Thymus (tissue), 14 donors: ENCODE measurements at places on chromosomes 4 and X. TPM values are rescaled to one million over a fixed set of nuclear protein-coding genes. Genes with fewer than 3 reads are reported as not detected.

Gene SPANXA2
- 0.09 TPM for total RNA-seq

DNA sequence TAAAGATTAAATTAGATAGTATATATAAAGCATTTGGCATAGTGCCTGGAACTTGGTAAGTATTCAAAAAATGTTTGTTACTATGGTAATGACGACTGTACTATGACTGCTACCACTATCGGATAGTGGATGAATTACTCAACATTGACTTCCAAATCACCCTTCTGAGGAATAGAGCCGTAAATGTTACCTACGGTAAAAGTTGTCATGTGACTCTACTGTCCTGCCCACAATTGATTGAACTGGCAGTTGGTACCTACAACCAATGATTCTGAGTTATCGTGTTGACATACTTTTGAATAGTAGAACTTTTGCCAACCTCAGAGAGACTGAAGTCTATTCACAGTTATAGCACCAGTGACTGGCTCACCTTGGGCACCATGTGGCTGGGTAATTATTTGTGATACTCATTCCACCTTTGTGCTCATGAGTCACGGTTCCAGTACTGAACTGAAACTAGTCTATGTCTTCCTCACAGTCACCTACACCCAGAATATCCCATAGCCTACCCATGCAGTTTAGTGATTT, 185.5 kb upstream of the PITX2 start:
- H3K27ac ChIP-seq: no peak overlapping the region
- no peak for DNase-seq
- no peak overlapping the region for H3K4me3 ChIP-seq
- H3K27me3 ChIP-seq: no peaks in the 10 kb centered on the region

DNA sequence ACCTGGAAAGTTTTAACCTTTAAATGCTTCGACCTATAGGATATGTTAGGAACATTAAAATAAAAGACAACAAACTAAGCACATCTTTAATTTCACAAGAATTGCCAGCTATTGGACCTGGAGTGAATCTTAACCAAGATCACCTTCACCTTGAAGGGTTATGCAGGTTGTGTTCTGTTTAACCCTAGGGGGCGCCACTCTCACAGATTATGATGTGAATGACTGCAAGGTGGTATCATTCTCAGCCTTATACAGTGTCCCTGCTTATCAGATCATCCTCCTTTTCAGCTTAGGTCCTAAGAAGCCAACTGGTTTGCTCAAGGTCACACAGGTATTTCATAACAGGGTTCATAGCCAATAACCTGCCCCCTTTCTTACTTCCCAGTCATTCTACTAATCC, 23.5 kb downstream of the INTS6L start:
- H3K4me1 ChIP-seq: no peaks in the 10 kb centered on the region
- DNase-seq: no peak
- no peaks in the 10 kb centered on the region for H3K27me3 ChIP-seq
- peak overlapping the region; percentile 27 for H3K27ac ChIP-seq
- no peaks in the 10 kb centered on the region for H3K36me3 ChIP-seq
- no peak overlapping the region for H3K4me3 ChIP-seq

- no peaks in the 10 kb centered on the region for H3K27me3 ChIP-seq
- no peak overlapping the region for H3K27ac ChIP-seq
- H3K4me3 ChIP-seq: no peak overlapping the region
- H3K4me1 ChIP-seq: no peaks in the 10 kb centered on the region
- H3K36me3 ChIP-seq: no peaks in the 10 kb centered on the region
- no peak for DNase-seq
Observed at GRCh38 chr4:175927121-175927520, 115.1 kb upstream of the GPM6A start.

DNA sequence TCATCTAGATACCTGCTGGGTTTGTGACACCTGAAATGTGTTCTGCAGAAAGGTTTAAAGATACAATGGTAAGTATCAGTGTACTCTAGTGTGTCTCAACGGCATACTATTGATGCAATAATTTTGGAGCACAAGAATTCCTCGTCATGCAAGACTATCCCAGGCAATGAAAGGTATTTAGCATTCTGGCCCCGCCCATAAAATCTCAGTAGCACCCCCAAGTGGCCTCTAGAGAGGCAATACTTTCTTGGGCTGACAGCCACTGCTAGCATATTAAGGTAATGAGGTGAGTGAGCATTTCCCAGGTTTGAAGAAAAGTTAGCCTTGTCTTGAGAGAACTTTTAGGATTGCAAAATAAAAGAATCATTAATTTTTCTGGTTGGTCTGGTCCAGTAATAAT, 24.0 kb downstream of the TAB3 start:
- no peaks in the 10 kb centered on the region for H3K27me3 ChIP-seq
- H3K4me1 ChIP-seq: no peaks in the 10 kb centered on the region
- no peak overlapping the region for H3K4me3 ChIP-seq

- H3K27me3 ChIP-seq: no peaks in the 10 kb centered on the region
- DNase-seq: no peak
- H3K27ac ChIP-seq: no peak overlapping the region
- no peak overlapping the region for H3K4me3 ChIP-seq
- no peaks in the 10 kb centered on the region for H3K4me1 ChIP-seq
- no peaks in the 10 kb centered on the region for H3K36me3 ChIP-seq
Observed at GRCh38 chrX:68754406-68754805, 74.4 kb upstream of the EFNB1 start.

Gene FAM149A
- total RNA-seq: 3.8 TPM

Gene ASB11
- 0.05 TPM for total RNA-seq

DNA sequence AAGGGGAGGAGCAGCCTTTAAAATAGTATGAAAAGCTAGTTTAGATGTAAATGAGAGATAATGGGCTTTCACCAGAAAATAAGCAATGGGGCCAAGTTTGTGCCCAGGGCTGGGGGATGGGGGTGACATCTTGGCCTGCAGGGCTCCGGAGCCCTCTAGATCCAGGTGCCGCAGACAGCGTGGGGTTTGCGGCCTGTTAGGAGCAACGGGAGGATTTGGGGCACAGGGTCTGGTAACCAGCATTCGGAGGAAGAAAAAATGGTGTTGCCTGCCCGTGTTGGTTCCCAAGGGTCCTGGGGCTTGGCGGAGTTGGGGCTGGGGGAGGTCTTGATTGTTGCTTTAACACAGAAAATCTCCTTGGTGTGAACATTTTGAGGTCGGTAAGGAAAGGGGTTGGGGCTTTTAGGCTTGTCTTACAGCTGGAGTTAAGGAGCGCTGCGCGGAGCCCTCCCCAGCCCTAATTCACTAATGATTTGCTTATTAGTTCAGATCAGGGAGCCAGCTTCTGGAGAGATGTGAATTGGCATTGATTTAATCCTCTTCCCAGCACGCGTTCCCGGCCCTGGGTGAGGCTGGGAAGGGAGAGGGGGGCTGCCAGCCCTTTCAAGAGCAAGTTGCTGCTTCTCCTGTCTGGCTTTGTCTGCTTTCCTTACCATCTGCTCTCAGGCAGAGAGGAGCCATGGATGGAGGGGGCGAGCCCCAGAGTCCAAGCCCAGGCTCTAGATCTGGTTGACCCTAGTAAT, 443.4 kb downstream of the BCOR start:
- H3K27me3 ChIP-seq: no peaks in the 10 kb centered on the region
- no peak for DNase-seq
- no peak overlapping the region for H3K4me3 ChIP-seq
- H3K4me1 ChIP-seq: peaks cover 4% of the 10 kb centered on the region
- H3K36me3 ChIP-seq: no peaks in the 10 kb centered on the region

Gene BEX1
- 2.3 TPM for total RNA-seq

DNA sequence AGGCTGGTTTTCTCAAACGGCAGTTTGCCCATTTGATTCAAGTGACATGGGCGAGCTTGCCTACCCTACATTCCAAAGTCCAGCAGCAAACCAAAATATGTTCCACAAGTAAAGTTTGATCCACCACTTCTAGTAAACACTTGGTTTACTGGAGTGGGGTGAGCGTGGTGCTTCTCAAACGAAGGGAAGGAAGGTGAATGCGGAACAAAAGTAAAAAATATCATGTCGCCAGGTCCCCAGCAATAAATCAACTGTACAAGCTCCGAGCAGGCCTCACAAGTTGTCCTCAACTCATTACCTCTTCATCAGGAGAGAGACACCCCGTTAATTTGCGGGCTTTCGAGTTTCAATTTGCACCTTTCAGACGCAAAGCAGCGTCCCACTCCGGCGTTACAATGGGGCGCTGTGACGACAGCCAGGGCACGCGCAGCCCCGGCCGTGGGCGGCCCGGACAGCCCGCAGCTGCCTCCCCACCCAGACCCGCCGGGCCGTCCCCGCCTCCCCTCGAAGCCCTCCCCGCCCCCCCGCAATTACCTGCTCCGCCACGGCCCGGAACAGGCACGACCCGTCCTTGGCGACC, 1.0 kb downstream of the OTUD4 start:
- peaks cover 3% of the 10 kb centered on the region for H3K36me3 ChIP-seq
- H3K27ac ChIP-seq: peak overlapping the region; percentile 92
- H3K4me1 ChIP-seq: peaks cover 13% of the 10 kb centered on the region
- H3K4me3 ChIP-seq: peak overlapping the region; percentile 54
- peak; percentile 42 for DNase-seq

DNA sequence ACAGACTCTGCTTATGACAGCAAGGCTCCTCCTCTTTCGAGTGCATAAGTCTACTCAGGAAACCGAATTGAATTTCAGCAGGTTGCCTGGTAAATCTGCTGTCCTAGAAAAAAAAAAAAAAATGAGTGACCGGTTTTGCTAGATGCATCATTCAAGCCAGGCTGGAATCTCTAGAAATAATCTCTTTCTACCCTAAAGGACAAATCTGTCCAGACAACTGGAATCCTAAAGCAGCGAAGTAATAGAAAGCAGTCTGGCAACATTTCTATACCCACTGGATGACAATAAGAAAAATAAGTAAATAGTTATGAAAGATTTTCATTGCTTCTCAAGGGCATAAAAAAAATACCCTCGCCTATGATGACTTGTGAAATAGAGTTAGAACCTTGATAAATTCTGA, 703.5 kb downstream of the RPA4 start:
- H3K27me3 ChIP-seq: no peaks in the 10 kb centered on the region
- H3K4me3 ChIP-seq: no peak overlapping the region
- H3K27ac ChIP-seq: no peak overlapping the region
- no peak for DNase-seq

GRCh38 chr4:18442957-18443356, 421.4 kb upstream of the LCORL start:
- H3K27me3 ChIP-seq: no peaks in the 10 kb centered on the region
- no peaks in the 10 kb centered on the region for H3K36me3 ChIP-seq
- H3K4me1 ChIP-seq: no peaks in the 10 kb centered on the region
- no peak overlapping the region for H3K27ac ChIP-seq
- DNase-seq: no peak

- H3K36me3 ChIP-seq: no peaks in the 10 kb centered on the region
- H3K27ac ChIP-seq: no peak overlapping the region
- DNase-seq: no peak
- H3K4me1 ChIP-seq: no peaks in the 10 kb centered on the region
- H3K27me3 ChIP-seq: no peaks in the 10 kb centered on the region
- no peak overlapping the region for H3K4me3 ChIP-seq
Observed at GRCh38 chrX:84362184-84362838, 139.9 kb downstream of the HDX start.

DNA sequence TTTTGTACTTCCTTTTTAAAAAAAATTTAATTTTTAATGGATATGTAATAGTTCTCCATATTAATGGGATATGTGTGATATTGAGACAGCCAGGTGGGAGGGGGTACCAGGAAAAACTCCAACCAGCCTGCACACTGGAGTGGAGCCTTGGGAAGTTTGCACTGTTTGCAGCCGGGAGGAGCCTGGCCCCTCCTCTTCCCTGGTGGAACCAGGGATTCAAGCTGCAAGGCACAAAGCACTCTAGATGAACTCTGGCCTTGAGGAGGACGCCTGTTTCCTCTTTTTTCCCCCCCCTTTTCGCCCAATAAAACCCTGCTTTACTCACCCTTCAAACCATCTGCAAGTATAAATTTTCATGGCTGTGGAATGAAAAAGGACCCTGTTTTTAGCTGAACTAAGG, 48.2 kb upstream of the GC start:
- H3K27me3 ChIP-seq: no peaks in the 10 kb centered on the region
- H3K36me3 ChIP-seq: no peaks in the 10 kb centered on the region
- no peak overlapping the region for H3K4me3 ChIP-seq

Gene BEND4
- 1.6 TPM for total RNA-seq

- H3K4me1 ChIP-seq: peaks cover 10% of the 10 kb centered on the region
- DNase-seq: no peak
- no peak overlapping the region for H3K27ac ChIP-seq
- H3K4me3 ChIP-seq: no peak overlapping the region
Observed at GRCh38 chr4:152672206-152673092, 7.3 kb downstream of the TMEM154 start.

DNA sequence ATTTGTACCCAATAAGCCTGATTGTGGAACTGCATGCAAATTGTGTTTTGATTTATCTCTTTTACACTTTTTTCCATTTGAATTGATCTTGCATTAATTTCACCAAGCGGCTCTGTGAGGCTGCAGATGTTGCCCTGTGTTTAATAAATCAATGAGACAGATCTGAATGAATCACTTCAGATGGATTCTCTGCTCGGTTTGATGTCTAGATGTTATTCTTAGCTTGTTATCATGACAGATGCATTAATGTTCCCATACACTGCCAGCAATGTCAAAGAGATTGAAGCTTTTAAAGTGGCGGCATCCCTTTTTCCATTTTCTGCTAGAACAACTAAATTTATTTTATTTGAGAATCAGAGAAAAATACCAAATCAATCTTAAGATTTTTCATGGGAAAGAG, 6.3 kb downstream of the DACH2 start:
- DNase-seq: no peak
- no peak overlapping the region for H3K4me3 ChIP-seq
- no peaks in the 10 kb centered on the region for H3K36me3 ChIP-seq
- no peaks in the 10 kb centered on the region for H3K27me3 ChIP-seq

DNA sequence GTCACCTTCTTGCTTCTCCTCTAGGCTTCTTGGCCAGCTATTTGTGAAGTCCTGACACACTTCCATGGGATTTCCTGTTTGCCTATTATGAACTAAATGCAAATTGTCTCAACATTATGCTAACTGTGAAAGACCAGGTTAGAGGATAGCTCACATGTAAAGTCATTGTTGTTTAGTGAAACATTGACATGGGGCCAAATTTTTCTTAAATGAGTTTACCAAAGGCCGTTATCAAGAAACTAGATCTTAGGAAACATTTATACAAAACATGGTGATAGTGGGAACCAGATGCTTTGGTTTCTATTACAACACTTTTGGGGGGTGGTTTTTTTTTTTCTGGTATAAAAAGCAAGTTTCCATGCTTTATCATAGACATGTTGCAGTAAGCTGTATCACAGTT, 466.8 kb upstream of the FAM241A start:
- no peaks in the 10 kb centered on the region for H3K27me3 ChIP-seq
- no peaks in the 10 kb centered on the region for H3K36me3 ChIP-seq
- DNase-seq: no peak
- no peaks in the 10 kb centered on the region for H3K4me1 ChIP-seq
